ENCODE measurements at places on chromosomes 11 and 22. TPM values are rescaled to one million over a fixed set of nuclear protein-coding genes. Genes with fewer than 3 reads are reported as not detected.

GRCh38 chr11:12552692-12553091 is 121.5 kb upstream of the TEAD1 start:
- DNase-seq: no peak
- peaks cover 26% of the 10 kb centered on the region for H3K4me1 ChIP-seq
- no peak overlapping the region for H3K27ac ChIP-seq
- no peaks in the 10 kb centered on the region for H3K36me3 ChIP-seq
- H3K27me3 ChIP-seq: no peaks in the 10 kb centered on the region

- peaks cover 17% of the 10 kb centered on the region for H3K4me1 ChIP-seq
- no peak overlapping the region for H3K27ac ChIP-seq
Measured at GRCh38 chr11:64263021-64263946, 12.0 kb downstream of the PLCB3 start.

GRCh38 chr11:110098645-110099044 is 5.5 kb downstream of the ZC3H12C start:
- no peak for DNase-seq
- H3K27ac ChIP-seq: no peak overlapping the region
- H3K27me3 ChIP-seq: no peaks in the 10 kb centered on the region
- H3K4me3 ChIP-seq: no peak overlapping the region

- no peak overlapping the region for H3K4me3 ChIP-seq
- no peak overlapping the region for H3K27ac ChIP-seq
- H3K27me3 ChIP-seq: no peaks in the 10 kb centered on the region
- DNase-seq: no peak
- no peaks in the 10 kb centered on the region for H3K4me1 ChIP-seq
Measured at GRCh38 chr11:118448294-118448693, 12.0 kb downstream of the KMT2A start.

- DNase-seq: no peak
- no peak overlapping the region for H3K4me3 ChIP-seq
- peaks cover 19% of the 10 kb centered on the region for H3K36me3 ChIP-seq
Measured at GRCh38 chr11:1303126-1303821, 6.2 kb downstream of the TOLLIP start.

- no peaks in the 10 kb centered on the region for H3K36me3 ChIP-seq
- peak; percentile 83 for DNase-seq
- H3K27me3 ChIP-seq: no peaks in the 10 kb centered on the region
- H3K4me1 ChIP-seq: peaks cover 32% of the 10 kb centered on the region
Measured at GRCh38 chr11:2778630-2779498, 79.1 kb upstream of the KCNQ1OT1 start.

- H3K4me1 ChIP-seq: peaks cover 42% of the 10 kb centered on the region
- peak overlapping the region; percentile 91 for H3K27ac ChIP-seq
- no peak overlapping the region for H3K4me3 ChIP-seq
- no peak for DNase-seq
Measured at GRCh38 chr11:1923201-1923956, 3.9 kb downstream of the TNNT3 start.

DNA sequence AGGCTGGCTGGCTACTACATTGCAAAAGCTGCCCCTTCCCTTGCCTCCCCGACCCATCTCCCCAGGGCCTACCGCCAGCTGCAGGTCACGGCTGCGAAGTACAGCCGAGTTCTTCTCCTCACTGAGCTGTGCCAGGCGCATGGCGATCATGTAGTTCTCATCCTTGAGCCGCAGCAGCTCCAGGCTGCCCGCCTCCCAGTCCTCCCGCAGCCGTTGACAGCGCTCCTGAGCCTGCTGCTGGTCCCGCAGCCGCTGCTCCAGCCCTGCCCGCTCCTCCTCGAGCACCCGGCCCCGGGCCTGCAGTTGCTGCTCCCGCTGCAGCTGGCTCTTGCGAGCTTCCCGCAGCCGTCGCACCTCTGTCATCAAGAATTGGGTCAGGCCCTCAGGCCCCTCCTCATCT is 3.3 kb downstream of the CARD10 start:
- no peak overlapping the region for H3K4me3 ChIP-seq
- DNase-seq: no peak
- peaks cover 26% of the 10 kb centered on the region for H3K4me1 ChIP-seq
- H3K27me3 ChIP-seq: peaks cover 16% of the 10 kb centered on the region
- H3K27ac ChIP-seq: no peak overlapping the region

DNA sequence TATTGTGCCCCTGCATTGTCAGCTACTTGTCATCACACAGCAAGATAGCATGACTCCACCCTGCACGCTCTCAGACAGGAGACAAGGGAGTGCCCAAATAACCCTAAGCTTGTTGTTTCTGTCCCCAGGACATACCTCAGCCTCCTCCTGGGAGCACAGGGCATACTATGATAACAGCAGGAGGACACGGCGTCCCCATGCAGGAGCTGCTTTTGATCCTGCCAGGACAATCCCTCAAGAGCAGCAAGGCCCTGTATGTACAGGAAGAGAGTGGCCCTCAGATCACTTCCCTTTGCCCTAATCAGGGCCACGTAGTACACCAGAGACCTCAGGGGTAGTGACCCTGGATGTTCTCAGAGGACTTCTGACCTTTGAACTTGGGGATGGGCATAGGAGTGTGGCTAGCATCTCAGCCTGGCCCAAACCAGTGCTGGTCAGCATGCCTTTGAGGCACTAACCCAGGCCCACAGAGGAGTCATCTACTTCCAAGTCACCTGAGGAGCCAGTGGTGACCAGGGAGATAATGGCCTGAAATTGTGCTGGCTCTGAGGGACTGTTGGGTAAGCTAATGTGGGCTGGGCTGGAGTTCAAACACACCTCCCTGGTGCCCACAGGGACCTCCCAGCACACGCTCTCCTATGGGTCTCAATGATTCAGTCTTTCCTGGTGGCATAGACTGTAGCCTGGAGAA is 9.2 kb downstream of the APOA4 start:
- peak overlapping the region; percentile 61 for H3K27ac ChIP-seq
- H3K36me3 ChIP-seq: no peaks in the 10 kb centered on the region
- H3K4me1 ChIP-seq: no peaks in the 10 kb centered on the region
- DNase-seq: no peak
- H3K27me3 ChIP-seq: no peaks in the 10 kb centered on the region

DNA sequence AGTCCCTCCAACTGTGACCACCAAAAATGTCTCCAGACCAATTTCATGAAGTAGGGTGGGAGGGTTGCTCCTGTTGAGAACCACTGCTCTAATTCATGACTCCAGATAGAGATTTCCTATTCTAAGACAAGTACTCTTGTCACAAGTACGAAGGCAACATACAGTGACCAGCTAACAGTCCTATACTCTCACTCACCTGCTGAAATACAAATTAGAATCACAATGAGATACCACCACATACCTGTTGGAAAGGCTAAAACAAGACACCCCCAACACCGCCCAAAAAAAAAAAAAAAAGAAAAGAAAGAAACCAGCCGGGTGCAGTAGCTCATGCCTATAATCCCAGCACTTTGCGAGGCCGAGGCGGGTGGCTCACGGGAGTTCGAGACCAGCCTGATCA is 310.5 kb downstream of the SWAP70 start:
- no peak for DNase-seq
- no peak overlapping the region for H3K27ac ChIP-seq
- no peaks in the 10 kb centered on the region for H3K27me3 ChIP-seq
- H3K4me1 ChIP-seq: peaks cover 7% of the 10 kb centered on the region
- peaks cover 3% of the 10 kb centered on the region for H3K36me3 ChIP-seq

- H3K4me1 ChIP-seq: no peaks in the 10 kb centered on the region
- no peaks in the 10 kb centered on the region for H3K27me3 ChIP-seq
- H3K27ac ChIP-seq: no peak overlapping the region
- no peaks in the 10 kb centered on the region for H3K36me3 ChIP-seq
- DNase-seq: peak; percentile 42
Measured at GRCh38 chr22:47204002-47204979, 441.8 kb downstream of the TBC1D22A start.

DNA sequence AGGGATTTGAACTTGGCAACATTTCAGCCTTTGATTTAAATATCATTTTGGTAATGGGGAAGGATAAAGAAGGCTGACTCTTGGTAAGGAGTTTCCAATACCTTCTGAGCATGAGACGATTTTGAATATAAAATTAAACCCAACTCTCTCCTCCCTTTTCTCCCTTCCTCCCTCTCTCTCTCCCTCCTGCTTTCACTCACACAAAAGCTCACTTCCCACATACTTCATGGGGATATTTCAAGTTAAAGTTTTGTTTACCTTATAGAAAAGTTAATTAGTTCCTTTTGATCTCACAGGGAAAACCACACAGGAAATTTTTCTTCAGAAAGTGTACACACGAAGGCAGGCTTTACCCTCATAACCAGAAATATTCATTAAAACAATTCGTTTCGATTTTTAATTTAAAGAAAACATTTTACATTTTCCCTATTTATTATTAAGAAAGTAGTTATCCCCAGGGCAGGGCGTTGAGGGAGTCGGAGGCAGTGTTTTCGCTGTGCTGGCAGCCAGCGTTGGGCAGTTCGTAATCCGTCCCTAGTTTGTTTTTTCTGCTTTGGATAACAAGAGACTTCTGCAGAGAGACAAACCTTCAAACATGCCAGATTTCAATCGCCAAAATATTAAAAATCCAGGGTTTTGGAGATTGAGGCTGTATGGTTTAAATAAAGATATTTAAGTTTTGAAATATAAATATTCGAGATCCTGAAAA is 25.3 kb upstream of the ALX4 start:
- peaks cover 53% of the 10 kb centered on the region for H3K27me3 ChIP-seq
- DNase-seq: no peak
- no peak overlapping the region for H3K27ac ChIP-seq
- H3K36me3 ChIP-seq: no peaks in the 10 kb centered on the region

DNA sequence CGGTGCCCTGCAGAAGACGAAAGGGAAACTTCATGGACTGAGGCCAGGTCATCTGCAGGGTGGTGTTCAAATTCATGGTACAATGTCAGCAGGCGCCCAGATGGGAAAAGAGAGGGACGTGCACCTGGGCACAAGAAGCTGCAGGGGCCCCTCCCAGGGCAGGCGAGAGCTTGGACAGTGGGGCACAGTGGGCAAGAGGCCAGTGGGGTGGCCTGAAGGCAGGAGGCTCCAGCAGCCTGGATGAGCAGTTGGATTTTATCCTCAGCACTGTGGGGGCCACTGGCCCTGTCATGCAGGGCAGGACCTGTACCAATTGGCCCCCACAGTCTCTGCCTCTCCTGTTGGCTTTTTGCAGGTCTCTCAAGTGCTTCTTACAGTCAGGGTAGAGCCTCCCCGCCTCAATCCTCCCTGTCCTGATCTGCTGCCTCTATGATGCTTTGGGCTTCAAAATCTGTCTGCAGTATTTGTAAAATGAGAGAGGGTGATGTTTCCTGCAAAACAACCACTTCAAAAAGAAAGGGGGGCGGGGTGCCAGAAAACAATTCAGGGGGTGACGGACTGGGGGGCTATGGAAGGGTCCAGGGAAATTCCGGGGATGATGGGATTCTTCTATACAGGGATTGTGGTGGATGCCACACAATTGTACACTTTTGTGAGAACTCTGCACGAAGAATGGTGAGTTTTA is 1.7 kb upstream of the BID start:
- H3K4me3 ChIP-seq: no peak overlapping the region
- H3K36me3 ChIP-seq: no peaks in the 10 kb centered on the region
- no peak overlapping the region for H3K27ac ChIP-seq

DNA sequence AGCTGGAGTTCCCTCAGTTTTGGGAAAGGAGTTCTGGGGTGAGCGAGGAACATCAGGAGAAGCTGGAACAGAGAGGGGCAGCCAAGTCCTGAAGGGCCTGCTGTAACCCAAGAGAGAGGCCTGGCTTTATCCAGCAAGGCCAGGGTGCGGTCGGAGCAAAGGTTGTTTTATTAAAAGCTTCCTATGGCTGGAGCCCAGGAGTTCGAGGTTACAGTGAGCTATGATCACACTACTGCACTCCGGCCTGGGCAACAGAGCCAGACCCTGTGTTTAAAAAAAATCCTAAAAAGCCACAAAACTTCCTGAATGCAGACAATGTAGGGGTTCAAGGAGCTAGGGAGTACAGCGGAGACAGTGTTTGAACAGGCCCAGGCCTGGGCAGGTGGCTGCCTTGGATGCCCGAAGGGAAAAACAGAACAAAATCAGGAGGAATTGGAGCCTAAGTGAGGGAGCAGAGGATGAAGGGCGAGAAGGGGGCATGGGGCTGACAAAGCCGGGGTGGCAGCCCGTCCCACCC is 22.2 kb upstream of the MALAT1 start:
- peak overlapping the region; percentile 97 for H3K27ac ChIP-seq
- H3K4me1 ChIP-seq: peaks cover 43% of the 10 kb centered on the region
- H3K36me3 ChIP-seq: no peaks in the 10 kb centered on the region
- peak overlapping the region; percentile 77 for H3K4me3 ChIP-seq
- H3K27me3 ChIP-seq: no peaks in the 10 kb centered on the region
- no peak for DNase-seq

- no peaks in the 10 kb centered on the region for H3K27me3 ChIP-seq
- H3K4me3 ChIP-seq: peak overlapping the region; percentile 54
- no peak for DNase-seq
Measured at GRCh38 chr22:45006964-45007390, 2.8 kb downstream of the PHF21B start.

DNA sequence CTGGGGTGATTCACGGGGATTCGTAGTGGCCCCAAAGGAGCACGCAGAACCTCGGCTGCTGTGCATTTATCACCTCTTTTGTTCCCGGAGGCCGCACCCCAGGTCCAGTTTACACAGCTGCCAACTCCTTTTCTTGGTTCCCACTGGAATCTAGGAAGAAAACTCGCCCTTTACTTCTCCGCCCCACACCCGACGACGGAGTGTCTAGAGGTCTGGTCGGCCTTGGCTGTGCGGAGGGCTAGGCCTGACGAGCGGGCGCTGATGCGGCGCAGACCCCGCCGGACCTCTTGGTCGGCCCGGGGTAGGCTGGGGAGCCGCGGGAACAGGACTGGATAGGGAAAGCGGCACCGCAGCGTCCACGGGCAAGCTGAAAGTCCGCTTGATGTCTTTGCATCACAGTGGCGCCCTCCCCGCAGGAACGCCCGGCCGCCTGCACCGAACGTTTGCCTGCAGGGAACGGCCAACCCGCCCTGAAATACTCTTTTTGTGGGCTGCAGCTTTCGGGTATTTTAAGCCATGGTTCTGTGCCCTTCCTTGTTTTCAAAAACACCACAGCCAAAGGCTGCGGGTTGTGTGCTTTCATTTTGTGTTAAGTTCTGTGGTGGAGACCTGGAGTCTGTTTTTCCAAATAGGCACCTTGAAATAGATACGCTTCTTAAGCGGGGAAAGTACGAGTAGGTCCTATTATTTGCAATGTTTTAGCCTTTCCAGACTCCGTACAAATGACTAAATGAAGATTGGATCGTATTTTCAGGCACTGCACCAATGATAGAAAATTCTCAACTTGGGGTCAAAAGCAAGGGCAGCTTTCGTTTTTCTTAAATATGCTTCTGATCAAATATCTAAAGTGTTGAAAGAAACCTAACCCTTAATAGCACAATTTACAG is 829 bp upstream of the ZBED5 start:
- no peaks in the 10 kb centered on the region for H3K27me3 ChIP-seq
- H3K4me3 ChIP-seq: peak overlapping the region; percentile 85
- H3K27ac ChIP-seq: peak overlapping the region; percentile 95
- DNase-seq: peak; percentile 84

The FAU gene
- polyA plus RNA-seq: 973 TPM

The PDGFB gene
- polyA plus RNA-seq: 21.3 TPM

The KRTAP5-8 gene
- polyA plus RNA-seq: 0.19 TPM

The FOLH1 gene
- polyA plus RNA-seq: 0.08 TPM

The RAC2 gene
- polyA plus RNA-seq: 4.6 TPM

The C11orf97 gene
- not detected for polyA plus RNA-seq

The TUB gene
- polyA plus RNA-seq: 4.7 TPM

The TTC36 gene
- polyA plus RNA-seq: 0.23 TPM

The TNNI2 gene
- polyA plus RNA-seq: 0.22 TPM

The ZBTB16 gene
- 86.1 TPM for polyA plus RNA-seq

The LRRC10B gene
- polyA plus RNA-seq: 1.3 TPM
